ENCODE measurements at places on chromosomes 2 and 18.
A peak's percentile ranks its signal among the peaks of the same experiment; 100 is the strongest.

DNA sequence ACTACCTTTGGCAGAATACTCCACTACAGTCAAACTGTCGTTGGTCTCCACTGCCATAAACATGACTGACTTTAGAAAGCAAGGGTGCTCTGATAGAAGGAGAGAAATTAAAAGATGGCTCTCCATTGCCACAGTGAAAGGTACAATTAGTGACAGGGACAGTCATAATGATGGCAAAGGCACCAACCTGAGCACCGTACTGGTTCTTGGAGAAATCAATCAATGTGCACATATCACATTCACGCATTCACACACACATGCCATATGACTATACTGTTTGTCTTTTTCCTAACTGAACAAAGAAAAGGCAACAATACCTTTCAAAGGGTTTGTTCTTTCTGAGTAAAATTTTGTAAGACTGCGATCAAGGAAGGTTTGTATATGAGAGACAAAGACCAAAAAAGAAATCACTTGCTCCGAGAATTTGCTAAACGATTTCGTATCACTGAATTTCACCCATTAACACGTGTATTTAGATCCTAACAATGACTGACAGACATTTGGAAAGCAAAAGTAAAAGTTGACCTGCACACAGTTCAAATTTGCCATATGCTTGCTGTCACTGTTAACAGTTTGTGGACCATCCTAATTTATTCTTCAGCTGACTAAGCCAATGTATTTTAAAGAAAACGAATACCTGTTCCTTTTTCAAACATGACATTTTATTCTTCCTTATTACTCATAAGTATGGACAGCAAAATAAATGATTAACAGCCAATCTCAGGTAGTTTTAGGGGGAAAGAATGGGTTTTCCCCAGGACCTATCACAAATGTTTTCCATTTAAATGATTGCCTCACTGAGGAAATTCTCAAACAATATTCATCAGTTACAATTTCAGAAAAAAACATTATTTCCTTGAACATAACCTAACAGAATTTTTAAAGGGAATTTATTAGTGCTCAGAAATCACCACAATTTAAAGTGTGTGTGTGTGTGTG lies 644.4 kb downstream of the ZEB2 start:
- no peak for DNase-seq

DNA sequence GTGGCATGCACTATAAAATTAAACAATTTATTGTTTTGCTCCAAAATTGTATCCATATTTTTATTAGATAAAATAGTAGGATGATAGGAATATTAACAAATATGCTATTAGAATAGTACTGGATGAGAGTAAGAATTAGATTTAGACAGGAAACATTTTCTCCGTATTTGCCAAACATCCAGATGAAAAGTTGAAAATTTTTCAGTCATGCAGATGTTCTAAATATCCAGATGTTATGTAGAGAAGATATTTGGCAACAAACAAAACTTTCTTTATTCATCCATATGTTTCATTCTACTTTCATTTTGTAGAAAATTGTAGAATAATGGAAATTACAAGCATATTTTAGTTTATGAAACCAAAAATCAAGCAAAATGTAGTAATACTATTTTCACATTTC lies 45.2 kb upstream of the NEUROD1 start:
- DNase-seq: no peak

- no peak for DNase-seq
These were observed 147.9 kb upstream of the DNMT3A start for GRCh38 chr2:25489631-25490030.

GRCh38 chr18:58367425-58368140 lies 261.3 kb downstream of the ALPK2 start:
- DNase-seq: no peak

- no peak for DNase-seq
These were observed 346 bp upstream of the VRK2 start for GRCh38 chr2:58046335-58046584.

GRCh38 chr18:53411511-53411910 lies 813.0 kb downstream of the MBD2 start:
- no peak for DNase-seq

GRCh38 chr2:133816037-133816436 lies 247.8 kb upstream of the NCKAP5 start:
- no peak for DNase-seq

DNA sequence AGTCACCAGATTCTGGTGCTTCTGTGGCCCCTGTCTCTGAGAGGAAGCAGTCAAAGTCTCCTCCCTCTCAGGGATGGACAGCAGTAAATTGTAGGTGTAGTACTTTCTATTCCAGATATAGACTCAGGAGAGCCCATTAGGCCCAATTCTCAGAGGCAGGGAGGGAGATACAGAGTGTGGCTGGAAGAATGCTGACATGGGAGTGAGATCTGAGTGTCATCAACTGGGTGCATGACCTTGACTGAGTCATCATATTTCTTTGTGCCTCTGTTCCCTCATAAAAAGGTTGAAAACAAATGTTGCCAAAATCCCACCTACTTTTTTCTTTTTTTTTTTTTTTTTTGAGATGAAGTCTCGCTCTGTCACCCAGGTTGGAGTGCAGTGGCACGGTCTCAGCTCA lies 506.1 kb downstream of the BCL11A start:
- DNase-seq: no peak

DNA sequence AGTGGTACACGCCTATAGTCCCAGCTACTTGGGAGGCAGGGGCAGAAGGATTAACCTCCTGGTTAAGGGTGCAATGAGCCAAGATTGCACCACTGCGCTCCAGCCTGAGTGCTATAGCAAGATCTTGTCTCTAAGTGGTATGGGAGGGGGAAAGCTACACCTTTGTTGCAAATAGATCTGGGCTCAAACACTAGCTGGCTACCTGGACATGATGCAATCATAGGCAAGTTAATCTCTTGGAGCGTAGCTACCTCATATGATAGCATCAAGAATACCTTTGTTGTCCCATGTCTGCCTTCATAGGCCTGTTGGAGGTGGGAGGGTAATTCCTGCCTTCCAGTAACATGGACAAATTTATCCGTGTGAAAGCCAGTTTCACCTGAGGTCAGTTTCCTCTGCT lies 15.7 kb downstream of the KLHL29 start:
- no peak for DNase-seq

- DNase-seq: no peak
These were observed 73.2 kb upstream of the LCLAT1 start for GRCh38 chr2:30373881-30374302.

- DNase-seq: no peak
These were observed 44.4 kb downstream of the MRPL33 start for GRCh38 chr2:27815860-27816438.

DNA sequence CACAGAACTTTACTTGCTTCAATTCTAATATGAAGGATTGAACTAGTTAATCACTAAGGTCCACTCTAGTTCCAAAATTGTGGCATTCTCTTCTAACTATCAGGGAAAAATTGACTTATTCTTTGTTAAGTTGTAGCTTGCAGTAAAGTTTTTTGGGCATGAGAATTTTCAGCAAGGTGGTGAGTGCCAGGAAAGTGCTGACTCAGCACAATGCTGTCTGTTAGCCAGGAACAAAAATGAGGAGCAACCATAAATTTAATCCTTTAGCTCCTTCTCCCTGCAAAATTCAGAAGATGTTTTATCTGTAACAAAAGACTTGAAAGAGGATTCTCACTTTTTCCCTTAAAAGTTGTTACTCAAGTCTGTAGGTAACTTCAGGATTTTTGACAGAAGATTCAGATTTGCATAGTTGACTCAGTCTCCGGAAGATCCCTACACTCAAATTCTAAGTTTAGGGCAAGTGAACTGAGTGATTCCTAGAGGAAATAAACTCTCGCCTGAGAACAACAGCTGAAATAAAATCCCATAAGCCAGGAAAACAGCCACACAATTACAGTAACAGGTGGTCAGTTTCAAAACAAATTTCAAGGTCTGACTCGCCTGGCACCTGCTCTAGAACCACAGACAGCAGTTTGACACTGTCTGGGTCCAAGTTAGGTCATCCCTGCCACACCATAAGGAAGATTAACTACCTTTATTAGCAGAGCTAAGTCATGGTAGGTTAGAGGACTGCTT lies 20.2 kb upstream of the DARS1 start:
- DNase-seq: peak; percentile 61

- DNase-seq: no peak
These were observed 305.9 kb upstream of the CCDC68 start for GRCh38 chr18:55265130-55265675.

DNA sequence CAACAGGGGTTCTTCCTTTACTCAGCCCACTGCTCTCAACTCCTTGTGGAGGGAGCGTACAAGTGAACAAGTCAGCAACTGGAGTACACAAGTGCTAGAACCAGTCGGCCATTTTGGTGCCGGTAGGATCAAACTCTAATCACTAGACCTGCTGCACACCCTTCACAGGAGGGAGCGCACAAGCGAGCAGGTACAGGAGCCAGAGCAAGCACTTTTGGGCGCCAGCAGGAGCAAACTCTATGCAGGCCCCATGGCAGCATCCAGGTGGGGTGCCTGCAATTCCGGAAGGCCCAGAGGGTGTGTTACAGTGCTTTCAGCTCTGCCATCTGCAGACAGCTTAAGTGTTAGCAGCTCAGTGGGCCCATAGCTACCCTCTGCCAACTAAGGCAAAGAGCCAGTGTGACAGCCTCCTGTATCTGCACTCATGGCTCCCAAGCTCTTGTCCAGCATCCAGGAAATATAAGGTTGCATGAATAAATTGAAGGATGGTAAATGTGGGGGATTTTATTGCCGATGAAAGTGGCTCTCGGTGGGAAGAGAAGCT lies 426.1 kb downstream of the DCC start:
- DNase-seq: no peak

GRCh38 chr2:156098506-156098905 lies 234.0 kb downstream of the NR4A2 start:
- DNase-seq: no peak

- no peak for DNase-seq
These were observed 38.9 kb downstream of the DHRS9 start for GRCh38 chr2:169108099-169108884.

GRCh38 chr18:37532917-37533316 lies 32.7 kb downstream of the CELF4 start:
- DNase-seq: no peak

DNA sequence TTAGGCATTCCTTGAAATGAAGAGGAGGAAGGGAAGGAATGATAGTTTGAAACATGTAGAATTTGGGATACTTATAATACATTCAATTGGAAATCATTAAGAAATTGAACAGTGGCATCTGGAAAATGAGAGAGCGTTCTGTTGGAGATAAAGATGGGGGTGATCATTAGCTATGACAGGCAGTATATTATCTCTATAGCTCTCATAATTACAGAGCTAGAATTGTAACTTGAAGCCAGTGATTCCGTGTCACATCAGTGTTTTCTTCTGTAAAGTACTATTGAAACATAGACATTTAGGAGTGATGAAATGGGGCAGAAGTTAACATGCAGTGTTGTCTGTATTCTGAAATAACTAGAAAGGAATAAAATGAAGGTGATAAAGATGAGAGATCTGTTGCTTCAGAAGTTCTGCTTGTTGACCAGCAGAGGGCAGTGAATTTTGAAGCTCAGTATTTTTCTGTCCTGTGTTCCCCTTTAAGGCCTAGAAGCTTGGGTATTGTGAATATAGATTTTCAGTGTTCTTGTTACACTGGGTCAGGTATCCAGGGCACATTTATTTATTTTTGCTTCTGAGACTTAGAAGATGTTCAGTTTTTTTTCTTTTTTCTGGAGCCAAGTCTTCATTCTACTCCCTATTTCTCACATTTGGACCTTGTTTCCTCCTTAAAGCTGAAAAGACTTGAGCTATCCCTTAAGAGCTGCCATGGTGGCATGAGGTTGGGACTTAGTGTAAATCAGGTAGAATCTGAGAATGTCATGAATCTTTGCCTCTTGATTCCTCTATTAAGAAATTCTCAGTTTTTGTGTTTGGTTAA lies 157.4 kb downstream of the TAF4B start:
- DNase-seq: peak; percentile 9

GRCh38 chr18:2636126-2636631 lies 19.3 kb upstream of the SMCHD1 start:
- DNase-seq: no peak

DNA sequence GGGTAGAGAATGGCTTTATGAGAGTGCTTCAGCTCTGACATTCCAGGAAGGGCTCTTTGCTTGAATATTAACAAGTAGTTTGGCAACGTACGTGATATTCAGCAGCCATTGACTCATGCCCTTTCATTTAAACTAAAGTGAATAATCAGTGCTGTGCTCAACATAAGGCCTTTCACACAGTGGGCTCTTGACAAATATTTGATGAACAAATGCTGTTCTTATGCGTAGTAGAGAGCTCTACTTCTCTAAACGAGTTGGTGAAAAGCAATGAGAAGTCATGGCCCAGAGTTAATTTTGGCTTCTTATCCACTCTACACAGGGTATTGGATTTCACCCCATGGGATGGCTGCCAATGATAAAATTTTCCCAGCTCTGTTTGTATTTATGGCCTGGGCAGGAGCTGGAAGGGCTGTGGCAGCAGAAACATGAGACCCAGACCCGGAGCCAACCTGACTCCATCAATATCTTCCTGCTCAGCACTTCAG lies 338.9 kb downstream of the CCDC85A start:
- DNase-seq: no peak

DNA sequence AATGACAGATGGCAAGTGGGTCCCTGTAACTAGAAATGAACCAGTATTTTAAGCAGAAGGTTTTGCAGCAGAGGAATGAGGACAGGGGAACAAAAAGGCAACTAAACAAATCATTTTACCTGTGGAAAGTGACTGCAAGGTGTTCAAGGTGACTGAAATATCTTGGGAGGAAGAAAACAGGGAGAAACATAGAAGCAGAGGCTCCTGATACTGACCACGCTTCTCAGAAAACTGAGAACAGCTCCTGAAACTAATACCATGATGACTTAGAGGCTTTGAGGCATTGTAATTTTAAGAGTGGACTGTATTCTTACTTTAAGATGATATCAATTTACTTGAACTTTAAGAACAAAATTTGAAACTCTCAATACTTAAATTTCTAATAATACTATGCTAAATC lies at the start of gene DYTN:
Gene DYTN (minus strand): TSS at position 101 of the 400 bp plus-strand sequence. CDS start 117 bp downstream, outside the sequence.
- no peak for DNase-seq

Measured in CD14-positive monocyte (primary cell).